ENCODE measurements at places on chromosomes 5 and 9.

DNA sequence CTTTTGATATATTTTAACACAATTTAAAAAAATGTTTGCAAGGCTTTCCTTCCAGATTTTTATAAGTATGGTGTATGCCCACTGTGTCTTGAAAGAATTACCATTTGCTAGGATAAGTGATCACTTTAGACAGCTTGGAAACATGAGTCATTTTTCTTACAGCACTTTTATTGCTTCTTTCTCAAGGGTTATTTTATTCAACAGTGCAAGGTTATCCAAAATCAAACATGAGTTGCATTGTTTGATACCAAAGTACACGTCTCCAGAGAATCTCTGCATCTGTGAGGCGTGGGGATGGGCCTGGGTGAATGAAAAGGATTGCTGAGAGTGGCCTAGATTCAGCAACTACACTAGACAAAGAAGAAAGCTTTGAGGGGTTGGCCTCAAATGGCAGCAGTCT is 329.6 kb downstream of the ADAMTS6 start:
- peak; percentile 19 for DNase-seq

- DNase-seq = no peak
Observed at GRCh38 chr9:31290731-31291130, 1093.7 kb upstream of the ACO1 start.

DNA sequence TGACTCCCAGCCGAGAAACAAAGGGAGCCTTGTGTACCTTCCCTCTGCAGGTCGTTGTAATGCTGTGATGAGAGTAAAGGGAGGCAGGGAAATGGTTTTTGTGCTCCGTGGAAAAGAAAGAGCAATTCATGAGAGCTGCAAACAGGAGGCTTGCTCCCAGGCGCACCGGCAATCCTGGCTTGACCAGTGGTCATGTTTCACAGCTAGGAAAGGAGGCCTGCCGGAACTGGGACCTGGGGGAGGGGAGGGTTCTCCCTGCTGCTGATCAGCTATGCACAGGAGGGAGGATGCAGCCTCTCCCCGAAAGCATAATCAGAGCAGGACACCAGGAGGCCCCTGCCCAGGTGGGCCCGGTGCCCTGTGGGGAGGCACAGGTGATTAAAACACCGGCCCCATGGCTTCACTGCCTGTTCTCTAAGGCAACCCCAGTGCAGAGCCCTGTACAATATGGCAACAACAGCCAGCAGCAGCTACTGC is 131.3 kb downstream of the ZDHHC21 start:
- DNase-seq = no peak

DNA sequence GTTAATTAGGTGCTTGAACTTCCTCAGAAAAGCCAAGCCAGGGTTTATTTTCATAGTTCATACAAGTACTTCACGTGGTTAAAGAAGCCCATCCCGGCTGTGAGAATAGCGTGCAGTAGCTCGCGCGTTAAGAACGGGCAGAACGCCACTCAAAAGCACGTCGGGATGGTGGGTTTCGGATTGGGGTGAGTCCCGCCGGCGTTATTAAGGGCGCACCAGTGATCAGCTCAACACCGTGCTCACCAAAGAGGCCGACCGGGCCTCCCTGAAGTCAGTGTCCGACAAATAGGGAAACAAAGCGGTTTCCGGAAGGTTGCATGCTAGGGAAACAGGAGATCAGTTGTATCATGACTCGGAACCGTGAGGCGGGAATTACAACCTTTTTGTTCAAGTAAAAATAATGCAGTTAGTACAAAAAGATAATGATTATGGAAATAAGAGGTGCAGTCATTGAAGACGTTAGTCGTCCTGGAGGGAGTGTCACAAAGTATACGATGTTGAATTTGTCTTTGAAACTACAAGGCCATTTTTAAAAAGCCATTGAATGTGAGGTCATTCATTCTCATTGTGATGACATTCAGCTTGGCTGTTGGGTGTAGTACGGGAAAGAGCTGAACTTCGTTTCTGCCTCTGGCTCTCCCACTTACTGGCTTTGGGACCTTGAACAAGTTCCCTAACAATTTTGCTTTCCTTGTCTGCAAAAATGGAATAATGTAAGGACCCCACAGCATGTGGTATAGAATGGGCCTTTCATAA is 992 bp downstream of the SETD9 start:
- DNase-seq = no peak

- DNase-seq = no peak
Observed at GRCh38 chr9:27717991-27718390, 144.7 kb upstream of the C9orf72 start.

DNA sequence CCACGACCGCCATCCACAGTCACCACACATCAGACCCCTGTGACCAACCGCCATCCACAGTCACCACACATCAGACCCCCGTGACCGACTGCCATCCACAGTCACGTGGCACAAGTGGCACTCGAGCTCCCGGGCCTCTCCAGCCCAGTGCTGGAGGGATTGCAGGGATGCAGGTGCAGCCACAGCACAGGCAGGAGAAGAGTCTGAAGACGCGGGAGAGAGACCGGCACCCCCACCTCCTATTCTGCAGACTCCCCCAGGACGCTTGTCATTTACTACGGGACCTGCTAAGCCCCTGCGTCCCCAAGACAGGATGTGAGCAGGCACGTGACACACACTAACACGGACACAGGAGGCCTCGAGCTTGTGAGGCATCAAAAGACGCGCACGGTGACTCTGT is 21.1 kb downstream of the TERT start:
- no peak for DNase-seq

All from AG09319 (cell line).